ENCODE measurements at places on chromosomes 3 and 15. TPM values are rescaled to one million over a fixed set of nuclear protein-coding genes. Genes with fewer than 3 reads are reported as not detected.

GRCh38 chr3:22315925-22316324 lies 564.9 kb upstream of the ZNF385D start:
- no peak for DNase-seq

- DNase-seq, result no peak
Observed at GRCh38 chr3:38964646-38965045, 87.1 kb downstream of the SCN11A start.

GRCh38 chr3:42189001-42189460 lies 77.0 kb downstream of the CCK start:
- no peak for DNase-seq

- no peak for DNase-seq
Observed at GRCh38 chr15:53548236-53548635, 211.2 kb downstream of the WDR72 start.

GRCh38 chr15:48765022-48765421 lies 45.8 kb downstream of the CEP152 start:
- no peak for DNase-seq

The CELF6 gene
- total RNA-seq, result not detected

DNA sequence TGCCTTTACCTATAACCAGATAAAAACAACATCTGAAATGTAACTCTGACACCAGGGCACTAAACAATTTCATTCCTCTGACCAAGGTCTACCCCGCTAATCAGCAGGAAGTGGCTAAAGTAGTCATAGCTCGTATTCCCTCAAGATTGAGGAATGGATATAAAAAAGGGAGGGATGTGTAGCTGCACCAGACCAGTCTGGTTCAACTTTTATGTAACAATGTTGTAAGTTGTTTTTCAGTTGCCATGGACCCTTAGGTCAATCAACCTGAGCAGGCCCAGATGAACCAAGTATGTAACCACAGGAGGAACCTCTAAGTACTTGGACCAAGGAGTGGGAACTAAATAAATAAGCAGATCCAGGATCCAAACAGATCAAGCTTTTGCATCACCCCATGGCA lies 28.4 kb upstream of the IFT57 start:
- DNase-seq, result peak; percentile 18

DNA sequence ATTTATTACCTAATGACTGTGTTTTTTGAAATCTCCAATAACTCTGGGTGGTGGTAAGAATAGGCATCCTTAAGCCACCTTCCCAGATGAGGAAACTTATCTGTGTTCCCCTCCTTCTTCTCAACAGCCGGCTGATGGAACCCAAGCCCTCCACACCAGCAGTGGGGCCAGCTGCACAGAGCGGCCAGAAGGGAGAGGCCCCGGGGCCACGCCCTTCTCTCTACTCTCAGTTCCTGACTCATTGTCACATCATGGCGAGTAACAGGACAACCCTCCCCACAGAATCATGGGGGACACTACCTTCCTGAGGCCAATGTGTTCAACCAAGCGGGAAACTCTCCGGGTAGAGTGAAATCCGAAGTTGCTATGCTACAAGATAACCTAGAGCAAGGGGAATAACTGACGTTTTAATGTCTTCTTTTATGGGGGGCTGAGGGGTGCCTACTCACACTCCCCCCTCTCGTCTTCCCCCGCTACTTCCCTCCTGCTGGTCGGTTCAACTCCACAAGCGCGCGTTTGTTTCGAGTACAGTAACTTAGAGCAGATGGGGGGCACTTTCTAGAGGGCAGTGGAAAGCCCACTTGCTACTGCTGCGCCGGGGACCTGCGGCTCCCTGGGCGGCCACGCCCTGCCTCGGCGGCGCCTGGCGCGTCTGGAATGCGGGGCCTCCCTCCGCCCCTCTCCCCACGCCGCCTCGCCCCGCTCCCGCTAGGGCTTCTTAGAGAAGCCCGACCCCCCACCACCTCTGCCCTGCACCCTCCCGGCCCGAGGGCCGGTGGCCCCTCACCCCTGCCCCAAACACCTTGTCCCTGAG lies 621 bp downstream of the ANXA2 start:
- DNase-seq, result peak; percentile 78

- DNase-seq, result no peak
Observed at GRCh38 chr3:26438325-26438940, 184.1 kb upstream of the LRRC3B start.

GRCh38 chr3:150278843-150279381 lies 129.2 kb upstream of the TSC22D2 start:
- DNase-seq, result peak; percentile 64

DNA sequence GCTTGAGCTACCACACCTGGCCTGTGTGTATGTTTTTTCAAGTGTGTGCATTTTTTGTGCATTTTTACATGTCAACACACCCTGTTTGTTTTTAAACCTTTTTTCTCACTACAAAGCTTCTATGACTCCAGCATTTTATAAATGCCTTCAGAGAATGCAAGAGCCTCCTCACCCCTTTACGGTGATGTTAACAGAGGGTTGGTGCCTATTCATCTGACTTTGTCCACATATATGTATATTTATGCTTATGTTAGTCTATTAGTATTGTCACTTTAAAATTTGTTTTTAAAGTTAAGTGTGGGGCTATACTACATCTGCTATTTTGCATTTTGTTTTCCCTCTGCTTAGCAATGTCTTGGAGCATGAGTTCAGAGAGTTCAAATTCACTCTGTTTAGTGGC lies 45.8 kb downstream of the EEFSEC start:
- DNase-seq, result no peak

The PTX3 gene
- total RNA-seq, result 1.5 TPM

- no peak for DNase-seq
Observed at GRCh38 chr3:115062412-115062956, 84.6 kb downstream of the ZBTB20 start.

DNA sequence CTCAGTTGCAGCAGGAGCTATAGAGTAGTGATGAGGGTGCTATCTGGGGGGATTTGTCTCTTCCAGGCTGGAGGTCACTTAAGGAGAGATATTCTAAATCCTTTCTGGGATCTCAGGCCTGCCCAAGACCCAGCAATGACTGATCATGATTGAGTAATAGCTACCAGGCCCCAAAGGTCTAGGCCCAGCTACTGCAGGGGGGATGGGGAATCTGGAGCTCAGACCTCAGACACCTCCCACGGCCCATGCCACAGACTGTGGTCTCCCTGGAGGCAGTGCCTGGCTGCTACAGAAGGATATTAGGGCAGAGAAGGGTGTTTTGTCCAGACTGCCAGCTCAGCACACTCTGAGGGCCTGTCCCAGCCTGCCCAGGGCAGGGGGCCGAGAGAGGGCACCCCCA lies 6.9 kb downstream of the SLC38A3 start:
- DNase-seq, result no peak

- no peak for DNase-seq
Observed at GRCh38 chr3:130686833-130687232, 59.8 kb downstream of the PIK3R4 start.

The TRIM59 gene
- 0.04 TPM for total RNA-seq

The IL5RA gene
- total RNA-seq, result 0.10 TPM

GRCh38 chr15:65579762-65580161 lies 31.2 kb downstream of the INTS14 start:
- DNase-seq, result no peak

GRCh38 chr15:42939841-42940240 lies 19.3 kb upstream of the TTBK2 start:
- DNase-seq, result no peak

The PIGBOS1 gene
- total RNA-seq, result 12.9 TPM

GRCh38 chr3:64988188-64988587 lies 300.4 kb upstream of the ADAMTS9 start:
- peak; percentile 11 for DNase-seq

The RTP1 gene
- total RNA-seq, result 0.29 TPM

The KLHL6 gene
- not detected for total RNA-seq
